ENCODE measurements at places on chromosomes 12 and 14.

- DNase-seq = no peak
Observed at GRCh38 chr12:69151254-69151764, 88.1 kb upstream of the CPSF6 start.

- DNase-seq = no peak
Observed at GRCh38 chr14:34093883-34094282, 143.0 kb upstream of the EGLN3 start.

- DNase-seq = no peak
Observed at GRCh38 chr14:31154956-31155355, 52.6 kb downstream of the HECTD1 start.

DNA sequence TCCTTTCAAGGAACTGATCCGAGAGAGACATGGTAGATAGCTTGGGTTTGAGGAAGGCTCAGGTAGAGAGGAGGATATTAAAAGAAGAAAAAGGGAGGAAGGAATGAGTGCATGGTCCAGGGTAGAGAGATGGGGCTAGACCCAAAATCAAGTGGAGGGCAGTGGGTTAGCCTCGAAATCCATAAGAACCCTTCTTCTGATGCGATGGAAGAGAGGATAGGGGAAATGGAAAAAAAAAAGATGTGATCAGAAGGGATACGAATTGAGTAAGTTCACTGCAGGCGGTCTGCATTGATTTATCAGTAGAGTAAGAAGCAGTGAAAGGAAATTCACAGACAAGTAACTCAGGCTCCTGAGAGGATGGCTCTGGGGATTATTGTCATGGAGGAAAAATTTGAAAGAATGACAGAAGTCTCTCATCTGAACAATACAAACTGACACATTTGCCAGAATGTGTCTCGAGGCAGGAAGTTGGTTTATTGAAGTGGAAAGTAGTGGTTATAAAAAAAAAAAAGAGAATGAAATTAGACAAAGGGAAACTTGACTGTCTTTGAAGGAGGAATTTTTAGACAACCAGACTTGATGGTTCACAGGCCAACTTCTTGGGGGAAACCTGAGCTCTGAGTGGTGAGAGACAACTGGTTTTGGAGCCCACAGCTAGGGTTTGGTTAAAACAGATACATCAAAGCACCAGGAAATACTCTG is 10.2 kb downstream of the PPFIBP1 start:
- no peak for DNase-seq

GRCh38 chr12:13686260-13686659 is 295.1 kb downstream of the GRIN2B start:
- DNase-seq = no peak

DNA sequence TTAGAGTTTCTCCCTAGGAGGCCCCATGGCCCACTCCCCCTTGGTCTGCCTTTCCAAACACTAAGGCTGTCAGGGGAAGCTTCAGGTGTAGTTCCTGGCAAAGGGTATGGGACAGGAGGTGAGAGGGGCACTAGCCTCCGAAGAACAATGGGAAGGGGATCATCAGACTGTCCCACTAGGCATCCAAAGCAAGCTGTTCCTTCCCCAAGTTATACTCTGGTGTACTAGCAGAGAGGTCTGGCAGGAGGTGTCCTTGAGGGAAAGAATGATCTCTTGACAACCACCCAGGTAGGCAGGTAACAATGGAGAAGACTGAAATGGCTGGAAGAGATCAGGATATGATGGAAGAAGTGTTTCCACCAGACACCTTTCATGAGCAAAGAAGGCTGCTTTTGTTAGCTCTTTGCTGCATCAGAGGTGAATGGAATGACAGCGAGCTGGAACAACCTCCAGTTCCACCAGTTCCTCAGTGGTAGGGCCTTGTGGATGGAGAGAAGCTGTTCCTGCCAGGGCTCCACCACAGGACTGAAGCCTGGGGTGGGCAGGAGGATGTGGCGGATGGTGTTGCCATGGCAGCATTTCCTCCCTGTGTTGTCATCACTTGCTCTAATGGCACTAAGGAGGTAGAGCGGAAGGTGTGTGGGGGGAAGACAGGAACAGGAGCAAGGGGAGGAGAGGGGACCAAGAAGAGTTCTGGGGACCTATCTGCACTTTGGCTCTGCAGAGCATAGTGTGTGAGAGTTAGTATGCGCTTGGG is 2.3 kb upstream of the AGAP2 start:
- no peak for DNase-seq

DNA sequence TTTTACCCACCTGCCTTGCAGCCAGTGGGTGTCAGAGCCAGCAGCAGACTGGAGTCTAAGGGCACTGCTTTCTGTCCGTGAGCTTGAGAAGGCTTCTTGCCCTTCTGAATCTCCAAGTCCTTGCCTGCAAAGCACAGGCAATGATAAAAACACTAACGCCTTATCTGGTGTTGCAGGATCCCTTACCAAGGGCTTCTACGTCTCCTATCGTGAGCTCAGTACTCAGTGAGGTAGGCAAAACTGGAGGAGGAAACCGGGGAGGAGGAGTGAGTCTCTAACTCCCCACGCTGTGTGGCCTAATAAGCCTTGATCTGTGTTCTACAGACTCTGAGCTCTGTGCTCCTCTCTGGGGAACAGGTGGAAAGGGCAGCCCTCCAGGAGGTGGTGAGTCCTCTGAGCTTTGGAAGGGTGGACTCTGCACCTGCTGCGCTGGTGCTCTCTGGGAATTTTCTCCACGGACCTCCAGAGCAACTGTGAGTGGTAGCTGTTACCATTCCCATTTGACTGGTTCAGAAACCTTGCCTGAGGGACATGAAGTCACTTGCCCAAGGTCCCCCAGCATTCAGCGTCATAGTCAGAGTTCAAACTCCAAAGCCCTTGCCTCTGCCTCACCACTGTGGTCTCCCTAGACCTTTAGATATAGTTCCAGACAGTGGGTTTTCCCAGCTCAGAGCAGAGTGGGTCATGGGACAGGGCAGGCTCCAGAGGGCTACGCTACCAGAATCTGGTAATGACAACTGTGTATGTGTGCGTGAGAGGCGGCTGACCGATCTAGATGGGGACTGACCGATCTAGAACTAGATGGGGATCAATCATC is 7.0 kb upstream of the MARK3 start:
- DNase-seq = no peak

DNA sequence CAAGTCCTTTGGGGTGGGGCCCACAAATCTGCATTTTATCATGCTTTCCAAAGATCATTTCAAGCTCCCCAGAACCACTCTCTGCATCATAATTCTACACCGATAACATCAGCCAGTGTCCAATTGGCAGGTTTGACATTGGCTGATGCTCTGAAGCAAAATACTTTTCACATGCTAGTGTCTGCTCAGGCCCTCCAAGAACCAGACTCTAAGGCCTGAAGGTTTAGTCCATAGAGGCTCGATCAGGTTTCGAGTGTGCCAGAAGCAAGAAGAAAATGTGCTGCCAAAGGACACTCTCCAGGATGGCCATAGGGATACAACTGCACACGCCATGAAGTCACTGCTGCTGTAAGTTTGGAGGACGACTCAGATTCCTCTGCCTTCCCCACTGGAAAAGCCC is 280.3 kb downstream of the KSR2 start:
- no peak for DNase-seq

GRCh38 chr14:49870908-49871307 is 18.3 kb upstream of the NEMF start:
- no peak for DNase-seq

DNA sequence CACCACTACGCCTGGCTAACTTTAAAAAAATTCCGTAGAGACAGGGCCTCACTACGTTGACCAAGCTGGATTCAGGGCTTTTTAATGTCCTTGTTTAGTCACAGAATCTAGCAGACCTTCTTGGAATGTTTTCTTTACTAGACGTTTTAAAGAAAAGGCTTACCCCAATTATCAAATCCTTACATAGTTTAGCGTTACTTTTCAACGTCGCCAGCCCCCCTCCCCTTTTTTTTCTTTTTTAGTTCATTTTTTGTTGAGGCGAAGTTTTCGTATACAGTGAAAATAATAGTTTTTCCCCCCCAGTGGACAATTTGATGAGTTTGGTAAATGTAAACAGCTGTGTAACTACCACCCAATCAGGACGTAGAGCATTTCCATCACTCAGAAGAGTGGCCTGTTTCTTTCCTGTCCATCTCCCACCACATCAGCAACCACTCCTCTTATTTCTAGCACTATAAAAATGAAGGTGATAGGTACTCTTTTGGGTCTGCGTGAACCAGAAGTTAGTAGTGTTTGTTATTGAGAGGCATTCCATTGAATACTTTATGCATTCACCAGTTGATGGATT is 753 bp upstream of the DLGAP5 start:
- no peak for DNase-seq

- DNase-seq = no peak
Observed at GRCh38 chr14:54048736-54049135, 92.1 kb upstream of the BMP4 start.

- no peak for DNase-seq
Observed at GRCh38 chr14:48973151-48973550, 613.0 kb downstream of the RPS29 start.

DNA sequence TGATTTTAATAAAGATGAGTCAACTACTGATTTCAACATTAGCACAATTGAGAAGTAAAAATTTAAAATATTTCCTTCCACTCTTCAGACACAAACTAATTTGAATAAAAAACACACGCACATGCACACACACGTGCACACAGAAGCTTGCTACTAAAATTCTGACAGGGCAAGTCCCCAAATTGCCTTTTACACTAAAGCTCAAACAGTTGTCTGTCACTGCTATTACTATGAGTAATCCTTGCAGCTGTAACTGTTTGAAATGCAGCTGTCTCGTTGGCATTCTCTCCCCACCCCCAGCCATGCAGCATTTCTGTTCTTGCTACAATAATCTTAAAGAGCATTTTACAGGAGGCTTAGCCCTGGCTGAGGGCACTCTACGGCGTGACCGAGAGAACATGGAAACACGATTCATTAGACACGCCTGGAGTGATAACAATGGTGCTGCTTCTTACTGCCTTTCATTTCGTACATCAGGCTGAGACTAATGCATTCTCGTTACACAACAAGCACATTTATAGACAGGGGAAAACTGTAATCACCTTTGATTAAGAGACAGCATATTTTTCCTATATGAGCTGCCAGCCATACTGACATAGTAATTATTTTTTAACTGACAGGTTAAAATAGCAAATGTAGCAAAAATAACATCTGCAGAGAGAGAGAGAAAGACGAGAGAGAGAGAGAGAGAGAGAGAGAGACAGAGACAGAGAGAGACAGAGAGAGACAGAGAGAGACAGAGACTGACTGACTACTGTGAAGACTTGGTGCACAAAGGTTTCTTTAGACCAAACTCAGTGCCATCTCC is 153.8 kb downstream of the MED13L start:
- DNase-seq = no peak

DNA sequence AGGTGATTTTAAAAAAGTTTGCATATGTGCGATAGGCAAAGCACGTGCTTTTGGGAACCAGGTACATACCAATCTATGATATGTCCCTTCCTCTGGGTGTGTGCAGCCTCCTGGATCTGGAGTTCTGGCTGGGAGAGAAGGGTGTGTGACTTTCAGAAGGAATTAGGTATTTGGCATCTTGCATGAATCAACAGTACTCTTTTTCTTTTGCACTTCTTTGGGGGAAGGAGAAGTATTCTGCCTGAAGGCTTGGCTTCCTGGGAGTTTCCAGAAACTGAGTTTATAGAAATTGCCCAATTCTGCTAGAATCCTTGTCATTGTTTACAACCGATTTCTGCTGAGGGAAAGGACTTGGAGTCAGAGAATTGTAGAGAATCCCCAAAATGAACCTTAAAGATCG is 2.9 kb upstream of the CLMN start:
- no peak for DNase-seq

DNA sequence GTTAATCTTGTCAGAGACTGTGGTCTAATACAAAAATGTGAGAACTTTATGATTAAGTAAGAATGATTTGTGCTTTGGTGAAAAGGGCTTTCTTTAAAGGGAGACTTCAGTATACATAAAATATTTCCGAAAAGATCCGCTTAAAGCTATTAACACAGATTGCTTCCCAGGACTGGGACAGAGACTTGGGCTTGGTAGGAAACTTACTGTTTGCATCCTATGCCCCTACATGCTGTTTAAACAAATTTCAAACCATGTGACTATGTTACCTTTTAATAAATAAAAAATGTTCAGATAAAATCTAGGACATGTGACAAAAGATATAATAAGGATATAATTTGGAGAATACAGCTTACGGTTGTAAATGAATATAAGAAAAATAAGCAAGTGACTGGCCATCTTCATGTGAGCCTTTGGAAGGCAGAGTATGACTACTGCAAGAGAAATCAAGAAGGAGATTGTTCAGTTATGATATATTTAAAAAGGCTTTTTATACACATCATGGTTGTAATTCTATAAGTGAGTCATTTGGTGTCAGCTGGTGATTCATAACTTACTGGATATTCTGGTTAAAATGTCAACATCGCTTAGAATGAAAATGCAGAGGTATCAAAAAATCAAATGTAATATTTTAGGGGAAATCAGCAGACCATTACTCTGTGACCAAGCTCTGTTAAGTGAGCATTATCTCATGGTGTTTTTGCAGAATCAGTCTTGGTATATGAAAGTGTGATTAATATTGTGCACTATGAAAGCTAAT is 234.7 kb upstream of the E2F7 start:
- no peak for DNase-seq

GRCh38 chr14:99064262-99064954 is 207.6 kb downstream of the BCL11B start:
- DNase-seq = no peak

- DNase-seq = peak; percentile 24
Observed at GRCh38 chr14:90760591-90761316, 55.5 kb downstream of the TTC7B start.

DNA sequence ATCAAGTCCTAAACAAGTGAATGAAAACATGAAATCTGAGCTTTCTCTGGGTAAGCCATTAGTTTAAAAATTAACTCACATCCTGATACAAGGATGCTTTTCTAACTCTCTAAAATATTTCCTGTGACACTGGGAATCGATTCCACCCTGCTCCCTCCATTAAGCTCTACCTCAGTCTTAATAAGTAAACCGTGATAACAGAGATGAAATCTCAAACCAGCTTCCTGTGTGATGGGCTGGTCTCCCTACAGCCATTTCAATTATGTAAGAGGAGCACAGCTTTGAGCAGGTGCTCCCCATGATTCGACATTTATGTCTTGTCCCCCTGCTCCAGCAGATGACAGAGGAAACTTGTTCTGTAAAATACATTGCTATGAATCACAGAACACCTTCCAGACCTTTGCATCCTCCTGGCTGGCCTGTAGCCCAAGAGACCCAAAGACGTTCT is 59.0 kb downstream of the GAS2L3 start:
- no peak for DNase-seq

DNA sequence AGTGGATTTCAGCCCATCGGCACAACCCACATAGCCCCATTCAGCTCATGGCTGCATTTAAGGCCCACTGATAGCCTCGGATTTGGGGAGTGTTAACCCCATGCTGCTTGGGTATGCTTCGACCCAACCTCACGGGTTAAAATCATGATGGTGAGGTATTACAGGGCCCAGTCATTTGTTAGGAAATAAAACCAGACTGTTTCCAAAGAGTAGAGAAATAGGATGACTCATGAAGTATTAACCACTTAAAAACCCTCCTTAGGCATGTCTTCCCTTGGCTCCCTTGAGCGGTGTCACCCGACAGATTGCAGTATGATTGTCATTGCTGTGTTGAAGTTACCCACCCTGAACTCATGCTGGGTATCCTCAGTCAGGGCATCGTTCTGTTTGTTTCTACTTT is 289.1 kb downstream of the CACNA1C start:
- DNase-seq = peak; percentile 31

All from T1000 (cell line).